ENCODE measurements at places on chromosomes 11 and 22.
A peak's percentile ranks its signal among the peaks of the same experiment; 100 is the strongest.

DNA sequence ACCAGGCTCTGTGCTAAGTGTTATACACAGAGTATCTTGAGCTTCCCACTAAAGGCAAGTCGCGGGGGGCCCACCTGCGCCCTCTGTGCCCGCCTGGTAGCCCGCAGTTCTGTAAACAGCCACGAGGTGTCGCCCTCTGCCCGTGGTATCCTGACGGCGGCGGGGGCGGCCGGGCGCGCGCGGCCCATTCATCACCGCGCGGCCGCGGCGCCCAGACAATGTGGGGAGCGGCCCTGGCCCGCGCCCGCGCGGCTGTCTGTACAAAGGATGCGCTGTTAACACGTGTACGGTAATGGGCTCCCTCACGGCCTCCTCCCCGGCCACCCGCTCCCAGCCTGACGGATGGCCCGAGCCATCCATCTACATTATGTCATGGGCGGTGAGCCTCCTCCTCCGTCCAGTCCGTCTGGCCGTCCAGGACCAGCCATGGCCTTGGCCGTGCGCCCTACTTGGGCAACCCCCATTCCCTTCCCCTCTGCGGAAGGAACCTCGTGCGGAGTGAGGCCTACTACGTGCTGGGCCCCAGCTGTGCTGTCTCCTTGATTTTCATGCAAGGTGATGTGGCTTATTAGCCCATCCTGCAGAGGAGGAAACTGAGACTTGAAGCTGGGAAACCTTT, 99.4 kb downstream of the MIAT start:
- DNase-seq, result peak; percentile 46

GRCh38 chr11:79897896-79898295, 457.1 kb upstream of the TENM4 start:
- DNase-seq, result no peak

DNA sequence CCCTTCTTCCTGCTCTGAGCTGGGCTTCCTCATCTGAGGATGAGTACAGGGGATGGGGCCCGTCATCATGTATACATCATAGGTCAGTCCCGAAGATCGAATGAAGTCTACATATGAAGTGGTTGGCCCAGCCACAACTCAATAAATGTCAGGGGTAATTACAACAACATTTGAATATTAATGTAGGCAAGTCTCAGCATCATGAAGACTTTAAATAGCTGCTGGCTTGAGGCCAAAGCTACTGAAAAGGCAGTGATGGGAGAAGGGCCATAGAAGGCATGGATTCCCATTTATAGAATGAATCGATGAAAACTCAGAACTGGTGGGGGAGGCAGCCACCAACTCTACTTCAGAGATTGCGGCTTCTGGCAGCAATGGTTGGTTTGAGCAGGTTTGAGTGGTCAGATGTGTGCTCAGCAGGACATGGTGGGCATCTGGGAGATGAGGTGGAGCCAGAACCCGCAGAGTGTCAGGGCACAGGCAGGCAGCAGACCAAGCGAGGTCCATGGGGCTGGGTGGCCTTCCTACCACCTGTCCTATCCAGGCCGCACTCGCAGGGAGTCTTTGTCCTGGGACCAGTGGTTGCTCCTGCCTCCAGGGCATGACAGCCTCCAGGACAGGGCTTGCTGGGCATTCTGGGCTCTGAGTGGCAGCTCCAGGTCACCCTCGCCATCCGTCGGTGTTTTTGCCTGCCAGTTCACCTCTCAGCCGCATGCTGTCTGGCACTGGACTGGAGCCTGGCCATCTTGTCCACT, 919.1 kb downstream of the TBC1D22A start:
- DNase-seq, result no peak

- DNase-seq, result no peak
These were observed 16.8 kb upstream of the PGA3 start for GRCh38 chr11:61186504-61186903.

GRCh38 chr22:20439556-20439927, 1.9 kb upstream of the SCARF2 start:
- DNase-seq, result no peak

- no peak for DNase-seq
These were observed 33.4 kb downstream of the ADM start for GRCh38 chr11:10338287-10338686.

- DNase-seq, result no peak
These were observed 29.8 kb downstream of the SCUBE1 start for GRCh38 chr22:43313244-43313889.

DNA sequence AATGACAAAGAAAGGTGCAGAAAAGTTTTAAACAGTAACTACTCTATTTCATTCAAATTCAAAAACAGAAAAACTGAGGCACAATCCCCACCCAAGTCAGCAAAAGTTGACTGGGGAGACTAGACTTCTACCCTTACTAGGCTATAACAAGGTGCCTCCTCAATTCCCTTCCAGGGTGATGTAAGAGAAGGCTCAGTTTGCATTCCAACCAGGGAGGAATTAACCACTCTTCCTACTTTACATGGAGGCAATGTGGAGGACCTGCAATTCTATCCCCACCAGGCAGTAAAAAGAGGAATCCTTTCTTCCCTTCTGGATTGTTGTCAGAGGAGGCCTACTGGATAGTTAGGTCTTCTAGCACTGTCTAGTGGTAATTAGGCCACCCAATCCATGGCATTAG, 26.1 kb downstream of the TYR start:
- DNase-seq, result no peak

GRCh38 chr11:117199053-117199915, at the start of gene TAGLN:
Gene TAGLN, plus strand, starts transcription at chr11:117199370. Its CDS starts 3,644 bp downstream, at chr11:117203014.
- peak; percentile 68 for DNase-seq

DNA sequence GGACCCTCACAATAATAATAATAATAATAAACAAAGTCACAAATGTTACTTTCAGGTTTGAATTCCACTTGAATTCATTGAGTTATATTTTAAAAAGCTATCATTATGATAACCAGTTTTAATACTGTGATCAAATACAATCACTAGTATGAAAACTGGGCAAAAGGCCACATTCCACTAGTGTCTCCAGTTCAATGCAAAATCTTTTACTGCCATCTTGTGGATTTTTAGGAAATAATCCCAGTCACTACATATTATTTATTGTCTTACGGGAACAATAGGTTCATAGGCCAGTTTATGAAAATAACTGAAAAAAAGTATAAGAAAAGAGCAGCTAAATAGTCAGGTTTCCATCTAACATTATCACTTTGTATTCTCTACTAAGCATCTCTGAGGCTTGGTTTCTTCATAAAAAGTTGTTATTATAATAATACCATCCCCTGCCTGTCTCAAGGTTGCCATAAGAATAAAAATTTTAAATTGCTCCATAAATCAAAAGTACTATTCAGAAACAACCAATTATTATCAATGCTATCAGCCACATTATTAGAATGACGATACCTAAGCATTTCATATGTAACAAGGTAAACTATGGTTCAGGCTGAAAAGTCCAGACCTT, 533.9 kb upstream of the CCDC90B start:
- DNase-seq, result peak; percentile 70

DNA sequence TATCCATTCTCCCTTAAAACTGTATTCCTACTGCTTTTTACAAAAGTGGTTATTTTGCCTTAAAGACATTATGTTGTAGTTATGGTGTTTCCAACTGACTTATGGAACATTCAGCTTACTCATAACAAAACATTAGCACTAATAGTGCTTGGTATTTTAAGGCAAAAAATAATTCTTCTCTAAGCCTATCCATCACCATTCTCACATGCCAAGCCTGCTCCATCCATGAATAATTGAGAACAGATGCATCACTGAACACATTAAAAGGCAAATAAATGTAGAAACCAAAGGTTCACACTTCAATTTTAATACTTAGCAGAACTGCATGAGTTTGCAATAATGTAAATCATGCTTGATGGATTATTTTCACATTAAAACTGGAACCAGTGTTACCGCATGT, 42.3 kb upstream of the DDI1 start:
- DNase-seq, result no peak

GRCh38 chr11:5581014-5581413, 337 bp downstream of the OR52B6 start:
- no peak for DNase-seq

GRCh38 chr22:32417906-32418305, 5.9 kb upstream of the RTCB start:
- DNase-seq, result no peak

GRCh38 chr22:34333285-34333684, 413.0 kb upstream of the LARGE1 start:
- no peak for DNase-seq
